Esophagus squamous epithelium (tissue), 5 donors: ENCODE measurements at places on chromosomes 16 and 17. TPM values are rescaled to one million over a fixed set of nuclear protein-coding genes. Genes with fewer than 3 reads are reported as not detected.

DNA sequence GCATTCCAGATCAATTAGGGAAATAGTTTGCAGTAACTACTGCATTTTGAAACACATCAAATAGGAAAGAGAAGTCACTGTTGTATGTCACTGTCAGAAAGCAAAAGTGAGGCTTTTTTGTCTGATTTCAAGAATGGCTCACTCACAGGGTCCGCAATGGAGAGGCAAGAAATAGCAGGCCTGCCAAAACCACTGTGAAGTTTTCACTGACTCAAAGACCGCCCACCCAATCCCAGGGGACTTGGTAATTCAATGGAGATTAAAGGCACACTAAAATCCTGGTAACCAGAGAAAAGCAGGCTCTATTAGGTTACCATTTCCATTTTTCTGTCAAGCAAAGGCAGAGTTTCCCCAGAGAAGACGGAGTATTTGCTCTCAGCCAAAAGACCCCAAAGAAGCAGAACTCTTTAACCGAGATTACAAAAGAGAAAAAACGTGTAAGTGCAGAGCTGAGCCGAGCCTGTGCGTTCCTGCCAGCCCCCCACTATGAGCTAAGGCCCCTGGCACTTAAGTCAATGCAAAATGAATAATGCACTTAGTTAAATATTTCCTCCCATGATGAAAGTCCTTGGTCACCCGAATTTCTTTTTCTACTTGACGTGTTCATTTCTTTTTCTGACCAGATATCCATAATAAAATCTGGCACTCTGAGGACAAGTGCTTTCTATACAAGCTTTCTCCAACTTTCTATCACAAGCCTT lies 57.0 kb downstream of the FOXL1 start:
- no peaks in the 10 kb centered on the region for H3K4me1 ChIP-seq
- no peak for DNase-seq
- H3K27me3 ChIP-seq = peaks cover 49% of the 10 kb centered on the region
- no peaks in the 10 kb centered on the region for H3K36me3 ChIP-seq

GRCh38 chr17:83088451-83088850 lies 9.0 kb downstream of the METRNL start:
- H3K27ac ChIP-seq = peak overlapping the region; percentile 95
- peak overlapping the region; percentile 0 for H3K4me3 ChIP-seq
- H3K36me3 ChIP-seq = peaks cover 76% of the 10 kb centered on the region
- peaks cover 45% of the 10 kb centered on the region for H3K4me1 ChIP-seq
- DNase-seq = no peak
- H3K27me3 ChIP-seq = no peaks in the 10 kb centered on the region

The CDYL2 gene
- 3.1 TPM for total RNA-seq

DNA sequence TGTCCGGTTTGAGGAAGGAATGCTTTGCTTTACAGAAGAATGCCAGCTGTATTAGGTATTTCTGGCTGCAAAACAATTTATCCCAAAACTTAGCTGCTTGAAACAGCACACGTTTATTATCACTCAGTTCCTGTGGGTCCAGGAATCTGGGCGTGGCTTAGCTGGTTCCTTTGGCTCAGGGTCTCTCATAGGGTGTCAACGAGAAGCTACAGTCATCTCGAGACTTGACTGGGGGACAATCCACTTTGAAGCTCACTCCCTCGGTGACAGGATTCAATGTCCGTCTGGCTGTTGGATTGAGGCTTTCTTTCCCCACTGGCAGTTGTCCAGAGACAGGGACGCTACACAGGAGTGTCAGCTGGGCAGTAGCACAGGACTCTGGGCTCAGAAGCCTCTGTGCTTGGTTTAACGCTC lies 9.6 kb upstream of the RHBDF2 start:
- H3K4me1 ChIP-seq = peaks cover 35% of the 10 kb centered on the region
- DNase-seq = no peak
- H3K27ac ChIP-seq = no peak overlapping the region
- no peaks in the 10 kb centered on the region for H3K36me3 ChIP-seq
- no peaks in the 10 kb centered on the region for H3K27me3 ChIP-seq
- no peak overlapping the region for H3K4me3 ChIP-seq

The BTBD17 gene
- total RNA-seq = not detected

The TNFRSF17 gene
- not detected for total RNA-seq

GRCh38 chr16:1950047-1950446 lies 4.4 kb downstream of the RPL3L start:
- no peaks in the 10 kb centered on the region for H3K27me3 ChIP-seq
- DNase-seq = no peak
- peak overlapping the region; percentile 29 for H3K27ac ChIP-seq

The IGF2BP1 gene
- not detected for total RNA-seq

DNA sequence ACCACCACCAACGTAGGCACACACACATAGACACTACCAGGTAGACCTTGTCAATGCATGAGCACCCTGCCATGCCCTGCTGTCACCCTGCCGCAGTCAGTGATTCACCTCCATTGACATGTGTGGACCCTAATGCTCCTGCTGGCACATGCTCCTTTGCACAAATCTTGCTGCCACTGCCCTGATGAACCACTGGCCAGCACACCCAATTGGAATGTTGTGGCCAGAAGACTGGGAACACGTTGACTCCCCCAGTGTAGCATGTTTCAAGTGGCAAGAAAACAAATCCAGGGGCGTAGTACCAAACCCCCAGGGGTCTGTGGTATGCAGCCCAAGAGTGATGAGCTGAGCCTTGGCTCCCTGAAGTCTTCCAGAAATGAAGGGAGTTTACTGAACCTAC lies 486.4 kb upstream of the KIF2B start:
- H3K27me3 ChIP-seq = no peaks in the 10 kb centered on the region
- DNase-seq = no peak
- H3K4me3 ChIP-seq = no peak overlapping the region
- no peaks in the 10 kb centered on the region for H3K36me3 ChIP-seq
